ENCODE measurements at places on chromosomes 6 and 20. TPM values are rescaled to one million over a fixed set of nuclear protein-coding genes. Genes with fewer than 3 reads are reported as not detected.

The GDAP1L1 gene
- total RNA-seq: not detected

The DDO gene
- not detected for total RNA-seq

DNA sequence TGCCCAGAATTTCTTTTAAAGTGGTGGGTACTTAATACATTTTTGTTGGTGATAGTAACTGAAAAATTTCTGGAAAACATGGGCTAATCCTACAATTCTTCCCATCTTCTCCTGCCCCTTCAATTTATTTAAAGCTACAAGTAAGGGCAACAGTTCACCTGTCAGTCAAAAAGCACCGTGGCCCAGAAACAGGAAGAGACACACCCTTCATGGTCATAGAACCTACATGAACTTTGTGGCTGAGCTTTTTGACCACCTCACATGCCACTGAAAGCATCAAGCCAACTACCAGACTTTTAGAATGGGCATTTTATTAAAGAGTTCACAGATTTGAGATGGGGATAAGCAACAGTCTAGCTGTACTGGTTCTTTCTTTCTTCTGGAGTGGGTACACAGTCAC is 201.1 kb upstream of the CNR1 start:
- no peaks in the 10 kb centered on the region for H3K4me1 ChIP-seq
- H3K4me3 ChIP-seq: no peak overlapping the region
- H3K27me3 ChIP-seq: no peaks in the 10 kb centered on the region

- no peak overlapping the region for H3K27ac ChIP-seq
- no peak for DNase-seq
- no peaks in the 10 kb centered on the region for H3K27me3 ChIP-seq
- H3K4me1 ChIP-seq: no peaks in the 10 kb centered on the region
Observed at GRCh38 chr20:31758521-31758920, 19.4 kb downstream of the TPX2 start.

DNA sequence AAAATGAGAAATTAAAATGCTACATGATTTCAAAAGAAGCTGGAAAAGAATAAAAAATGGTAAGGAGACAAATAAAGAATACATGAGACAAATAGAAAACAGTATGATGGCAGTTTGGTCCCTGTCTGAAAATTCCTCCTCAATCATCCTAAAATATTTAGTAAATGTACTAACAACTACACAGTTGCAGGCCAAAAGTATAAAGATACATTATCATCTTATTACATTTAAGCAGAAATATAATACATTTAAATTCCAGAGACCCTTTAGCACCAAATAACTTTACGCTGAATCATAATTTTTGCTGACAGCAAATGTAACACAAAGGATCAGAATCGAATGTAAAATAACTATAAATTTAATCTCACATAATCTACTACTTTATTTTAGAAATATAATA is 4.4 kb downstream of the HMGCLL1 start:
- H3K27me3 ChIP-seq: no peaks in the 10 kb centered on the region
- no peak overlapping the region for H3K27ac ChIP-seq
- no peaks in the 10 kb centered on the region for H3K4me1 ChIP-seq
- H3K36me3 ChIP-seq: no peaks in the 10 kb centered on the region
- DNase-seq: no peak

The SLC12A5 gene
- not detected for total RNA-seq

DNA sequence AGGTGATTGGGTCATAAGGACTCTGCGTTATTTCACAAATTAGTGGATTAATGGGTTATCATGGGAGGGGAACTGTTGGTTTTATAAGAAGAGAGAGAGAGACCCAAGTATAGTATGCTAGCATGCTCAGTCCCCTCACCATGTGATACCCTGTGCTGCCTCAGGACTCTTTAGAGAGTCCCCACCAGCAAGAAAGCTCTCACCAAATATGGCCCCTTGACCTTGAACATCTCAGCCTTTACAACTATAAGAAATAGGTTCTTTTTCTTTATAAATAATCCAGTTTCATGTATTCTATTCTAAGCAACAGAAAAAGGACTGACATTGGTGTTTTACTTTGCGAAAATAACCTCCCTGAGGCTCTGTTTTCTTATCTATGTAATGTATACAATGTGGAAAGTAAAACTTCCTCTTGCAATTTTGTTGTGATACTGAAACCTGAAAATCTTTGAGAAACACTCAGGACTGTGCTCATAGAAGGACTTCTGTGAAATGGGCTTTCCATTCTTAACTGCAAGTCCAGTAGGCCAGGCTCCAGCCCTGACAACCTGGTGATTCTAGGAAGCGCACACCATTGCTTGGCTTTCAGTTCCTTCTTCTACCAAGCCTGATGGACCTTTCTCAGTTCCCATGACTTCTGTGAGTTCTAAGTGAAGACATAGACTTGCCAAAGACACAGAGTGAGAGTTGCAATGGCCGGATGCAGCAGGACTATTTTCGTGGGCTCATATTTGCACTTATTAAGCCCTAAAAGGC is 21.9 kb downstream of the SIRPD start:
- no peak overlapping the region for H3K4me3 ChIP-seq
- no peak for DNase-seq

- no peak overlapping the region for H3K27ac ChIP-seq
- no peaks in the 10 kb centered on the region for H3K4me1 ChIP-seq
Observed at GRCh38 chr20:19903168-19903811, 113.9 kb upstream of the NAA20 start.

DNA sequence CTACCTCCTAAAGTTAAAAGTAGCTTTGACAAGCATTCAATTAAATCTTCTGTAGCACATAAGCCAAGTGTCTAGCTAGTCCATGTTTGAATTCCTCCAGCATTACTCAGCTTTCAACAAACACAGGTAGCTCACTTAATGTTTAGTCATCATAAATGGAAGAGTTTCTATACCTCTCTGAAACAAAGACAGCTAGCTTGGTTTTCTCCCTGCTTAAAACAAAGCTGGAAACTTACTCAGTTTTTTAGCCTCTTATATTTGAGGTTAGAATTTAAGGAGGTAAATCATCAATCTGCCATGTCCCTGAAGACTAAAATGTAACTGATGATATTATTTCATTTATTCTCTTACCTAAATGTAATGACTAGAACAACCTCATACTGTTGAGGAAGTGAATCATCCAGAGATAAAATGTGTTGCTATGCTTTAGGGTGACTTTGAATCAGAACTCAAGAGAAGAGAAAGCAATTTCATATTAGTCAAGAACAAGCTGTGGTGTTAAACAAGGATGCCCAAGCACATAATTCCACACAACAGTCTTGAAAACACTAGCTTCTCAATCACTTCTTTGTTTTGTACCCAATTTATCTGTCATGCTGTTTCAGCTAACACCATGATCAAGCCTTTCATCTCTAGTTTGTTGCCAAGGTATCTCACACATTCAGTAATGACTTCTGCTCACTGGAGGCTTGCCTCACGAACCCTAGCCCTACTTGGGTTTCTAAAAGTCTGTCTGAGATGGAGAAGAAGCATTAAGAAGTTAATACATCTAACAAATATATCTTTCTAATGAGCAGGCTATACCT is 251.9 kb downstream of the EPM2A start:
- DNase-seq: no peak
- H3K4me3 ChIP-seq: no peak overlapping the region
- H3K27me3 ChIP-seq: no peaks in the 10 kb centered on the region
- no peaks in the 10 kb centered on the region for H3K4me1 ChIP-seq

DNA sequence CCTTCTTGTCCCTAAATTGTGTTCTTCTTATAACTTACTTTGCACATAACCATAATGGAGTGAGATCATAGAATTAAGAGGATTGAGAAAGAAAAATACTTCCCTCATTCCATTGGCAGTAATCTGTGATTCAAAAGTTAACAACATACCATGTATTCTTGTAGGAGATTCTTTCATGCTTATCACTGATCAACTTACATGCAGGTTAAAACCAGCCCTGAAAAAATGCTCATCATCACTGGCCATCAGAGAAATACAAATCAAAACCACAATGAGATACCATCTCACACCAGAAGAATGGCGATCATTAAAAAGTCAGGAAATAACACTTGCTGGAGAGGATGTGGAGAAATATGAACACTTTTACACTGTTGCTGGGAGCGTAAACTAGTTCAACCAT is 36.5 kb upstream of the GFRAL start:
- no peak for DNase-seq
- no peaks in the 10 kb centered on the region for H3K4me1 ChIP-seq
- H3K27me3 ChIP-seq: no peaks in the 10 kb centered on the region
- no peak overlapping the region for H3K27ac ChIP-seq
- no peaks in the 10 kb centered on the region for H3K36me3 ChIP-seq
- no peak overlapping the region for H3K4me3 ChIP-seq

DNA sequence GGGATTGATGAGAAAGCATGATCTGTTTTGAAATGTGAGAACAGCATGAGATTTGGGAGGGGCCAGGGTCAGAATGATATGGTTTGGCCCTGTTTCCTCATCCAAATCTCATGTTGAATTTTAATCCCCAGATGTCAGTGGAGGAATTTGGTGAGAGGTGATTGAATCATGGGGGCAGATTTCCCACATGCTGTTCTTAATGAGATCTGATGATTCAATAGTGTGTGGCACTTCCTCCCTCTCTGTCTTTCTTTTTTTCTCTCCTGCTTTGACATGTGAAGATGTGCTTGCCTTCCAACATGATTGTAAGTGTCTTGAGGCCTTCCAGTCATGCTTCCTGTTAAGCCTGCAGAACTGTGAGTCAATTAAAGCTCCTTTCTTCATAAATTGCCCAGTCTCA is 1060.3 kb upstream of the CITED2 start:
- no peaks in the 10 kb centered on the region for H3K4me1 ChIP-seq
- H3K4me3 ChIP-seq: no peak overlapping the region

The TAAR2 gene
- not detected for total RNA-seq

The CNPY3 gene
- 53.1 TPM for total RNA-seq

- peak; percentile 86 for DNase-seq
- no peaks in the 10 kb centered on the region for H3K27me3 ChIP-seq
- H3K27ac ChIP-seq: peak overlapping the region; percentile 98
Observed at GRCh38 chr6:16761471-16762267, 409 bp upstream of the ATXN1 start.

GRCh38 chr6:88246654-88247053 is 80.5 kb upstream of the CNR1 start:
- H3K27me3 ChIP-seq: no peaks in the 10 kb centered on the region
- H3K36me3 ChIP-seq: no peaks in the 10 kb centered on the region
- no peak for DNase-seq
- no peak overlapping the region for H3K27ac ChIP-seq
- H3K4me3 ChIP-seq: no peak overlapping the region

DNA sequence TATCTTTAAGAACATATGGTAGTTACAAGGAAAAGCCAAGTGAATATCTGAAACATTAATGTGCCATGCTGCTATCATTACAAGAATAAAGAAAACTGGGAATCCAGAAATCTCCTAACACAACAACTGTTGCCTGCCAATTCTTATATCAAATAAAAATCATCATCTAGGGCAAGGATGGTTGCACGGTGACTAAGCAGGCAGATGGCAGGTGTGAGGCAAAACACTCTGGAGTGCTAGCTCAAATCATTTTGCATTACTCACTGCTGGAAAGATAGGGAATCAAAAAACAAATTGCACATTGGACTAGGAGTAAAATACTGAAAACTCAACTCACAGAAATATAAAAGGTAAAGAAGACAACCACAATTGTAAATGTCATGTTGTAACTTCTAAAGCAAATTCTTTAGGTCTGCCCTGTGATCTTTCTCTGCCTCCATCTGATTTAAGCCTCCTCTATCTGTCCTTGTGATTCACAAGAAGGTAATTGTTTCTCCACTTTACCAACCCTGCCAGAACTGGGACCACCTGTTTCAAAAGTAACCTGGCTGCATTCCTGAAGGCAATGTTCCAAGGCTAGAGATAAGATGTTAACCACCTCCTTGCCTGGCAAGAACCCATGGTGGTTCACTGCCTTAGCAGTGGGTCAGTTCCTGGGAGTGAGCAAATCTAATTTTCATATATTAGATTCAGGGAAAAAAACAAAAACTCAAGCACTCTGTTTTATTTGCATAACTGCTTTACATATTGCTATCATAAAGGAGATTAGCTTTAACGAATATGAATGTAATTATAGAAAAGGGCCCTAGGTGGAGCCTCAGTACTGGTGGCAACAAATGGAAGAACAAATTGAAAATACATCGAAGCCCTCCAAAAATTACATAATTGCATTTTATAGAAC is 33.1 kb upstream of the LCA5 start:
- H3K36me3 ChIP-seq: no peaks in the 10 kb centered on the region
- no peaks in the 10 kb centered on the region for H3K4me1 ChIP-seq
- H3K27ac ChIP-seq: no peak overlapping the region
- H3K27me3 ChIP-seq: no peaks in the 10 kb centered on the region
- no peak for DNase-seq

DNA sequence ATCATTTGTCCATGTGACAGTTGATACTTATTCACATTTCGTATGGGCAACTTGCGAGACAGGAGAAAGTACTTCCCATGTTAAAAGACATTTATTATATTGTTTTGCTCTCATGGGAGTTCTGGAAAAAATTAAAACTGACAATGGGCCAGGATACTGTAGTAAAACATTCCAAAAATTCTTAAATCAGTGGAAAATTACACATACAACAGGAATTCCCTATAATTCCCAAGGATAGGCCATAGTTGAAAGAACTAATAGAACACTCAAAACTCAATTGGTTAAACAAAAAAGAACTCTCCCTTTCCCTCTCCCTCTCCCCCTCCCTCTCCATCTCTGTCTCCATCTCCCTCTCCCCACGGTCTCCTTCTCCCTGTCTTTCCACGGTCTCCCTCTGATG is 19.4 kb upstream of the EIF2S2 start:
- H3K27me3 ChIP-seq: no peaks in the 10 kb centered on the region
- no peak overlapping the region for H3K4me3 ChIP-seq
- H3K27ac ChIP-seq: no peak overlapping the region
- no peaks in the 10 kb centered on the region for H3K4me1 ChIP-seq
- no peak for DNase-seq

GRCh38 chr6:164826831-164827468 is 482.5 kb downstream of the C6orf118 start:
- DNase-seq: no peak
- H3K4me3 ChIP-seq: no peak overlapping the region
- H3K27ac ChIP-seq: no peak overlapping the region
- no peaks in the 10 kb centered on the region for H3K4me1 ChIP-seq
- no peaks in the 10 kb centered on the region for H3K36me3 ChIP-seq

DNA sequence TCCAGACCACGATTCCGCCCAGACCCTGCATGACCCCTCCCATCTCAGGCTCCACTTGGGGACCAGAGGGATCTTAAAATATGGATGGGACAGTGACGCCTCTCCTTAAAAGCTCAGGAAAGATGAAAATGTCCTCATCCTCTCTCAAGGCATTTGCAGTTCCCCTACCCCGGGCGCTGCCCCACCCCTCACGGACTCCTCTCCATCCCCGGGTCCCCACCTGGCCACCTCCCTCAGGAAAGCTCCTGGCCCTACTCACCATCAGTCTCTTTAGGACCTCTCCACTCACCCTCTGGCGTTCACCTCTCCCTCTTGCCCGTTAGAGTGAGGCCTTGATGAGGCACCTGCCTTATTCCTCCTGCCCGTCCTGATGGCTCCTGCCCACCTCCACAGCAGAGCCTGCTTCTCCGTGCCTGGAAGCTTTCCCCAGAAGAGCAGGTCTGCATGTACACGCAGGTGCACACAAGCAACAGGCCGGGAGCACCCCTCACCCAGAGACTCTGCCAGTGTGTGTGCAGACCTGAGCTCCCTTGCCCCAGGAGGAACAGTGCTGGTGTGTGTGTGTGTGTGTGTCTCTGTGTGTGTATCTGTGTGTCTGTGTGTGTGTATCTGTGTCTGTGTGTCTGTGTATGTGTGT is 105.6 kb upstream of the NXT1 start:
- H3K4me1 ChIP-seq: no peaks in the 10 kb centered on the region
- no peak for DNase-seq
- H3K36me3 ChIP-seq: no peaks in the 10 kb centered on the region
- H3K27ac ChIP-seq: no peak overlapping the region

The COX4I2 gene
- not detected for total RNA-seq

- no peak overlapping the region for H3K4me3 ChIP-seq
- H3K4me1 ChIP-seq: no peaks in the 10 kb centered on the region
- H3K27ac ChIP-seq: peak overlapping the region; percentile 24
- DNase-seq: no peak
- H3K36me3 ChIP-seq: no peaks in the 10 kb centered on the region
- H3K27me3 ChIP-seq: no peaks in the 10 kb centered on the region
Observed at GRCh38 chr20:23161244-23161891, 75.2 kb upstream of the CD93 start.

All from CD8-positive, alpha-beta memory T cell (primary cell).